ENCODE measurements at places on chromosomes 1 and 21.
A peak's percentile ranks its signal among the peaks of the same experiment; 100 is the strongest.

DNA sequence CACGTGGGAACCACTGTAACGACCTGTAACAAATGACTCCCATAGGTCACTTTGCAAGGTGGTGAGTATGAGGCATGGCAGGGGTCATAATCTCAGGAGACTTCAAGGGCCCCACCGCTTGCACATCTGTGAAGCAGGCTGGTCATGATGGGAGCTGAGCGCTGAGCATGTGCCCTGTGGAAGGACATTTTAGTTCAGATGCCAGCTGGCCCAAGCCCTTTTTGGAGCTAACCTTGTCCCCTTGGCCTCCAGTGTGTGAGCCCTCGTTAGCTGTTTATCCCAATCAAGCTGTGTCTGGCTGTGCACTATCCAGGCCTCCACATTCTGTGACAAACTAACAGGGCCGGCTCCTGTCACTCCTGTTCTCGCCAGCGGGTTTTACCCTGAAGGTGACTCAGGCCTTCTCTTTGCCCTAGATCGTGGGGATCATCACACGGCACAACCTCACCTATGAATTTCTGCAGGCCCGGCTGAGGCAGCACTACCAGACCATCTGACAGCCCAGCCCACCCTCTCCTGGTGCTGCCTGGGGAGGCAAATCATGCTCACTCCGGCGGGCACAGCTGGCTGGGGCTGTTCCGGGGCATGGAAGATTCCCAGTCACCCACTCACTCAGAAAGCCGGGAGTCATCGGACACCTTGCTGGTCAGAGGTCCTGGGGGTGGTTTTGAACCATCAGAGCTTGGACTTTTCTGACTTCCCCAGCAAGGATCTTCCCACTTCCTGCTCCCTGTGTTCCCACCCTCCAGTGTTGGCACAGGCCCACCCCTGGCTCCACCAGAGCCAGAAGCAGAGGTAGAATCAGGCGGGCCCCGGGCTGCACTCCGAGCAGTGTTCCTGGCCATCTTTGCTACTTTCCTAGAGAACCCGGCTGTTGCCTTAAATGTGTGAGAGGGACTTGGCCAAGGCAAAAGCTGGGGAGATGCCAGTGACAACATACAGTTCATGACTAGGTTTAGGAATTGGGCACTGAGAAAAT is 7.6 kb downstream of the NPPA start:
- no peak for DNase-seq

DNA sequence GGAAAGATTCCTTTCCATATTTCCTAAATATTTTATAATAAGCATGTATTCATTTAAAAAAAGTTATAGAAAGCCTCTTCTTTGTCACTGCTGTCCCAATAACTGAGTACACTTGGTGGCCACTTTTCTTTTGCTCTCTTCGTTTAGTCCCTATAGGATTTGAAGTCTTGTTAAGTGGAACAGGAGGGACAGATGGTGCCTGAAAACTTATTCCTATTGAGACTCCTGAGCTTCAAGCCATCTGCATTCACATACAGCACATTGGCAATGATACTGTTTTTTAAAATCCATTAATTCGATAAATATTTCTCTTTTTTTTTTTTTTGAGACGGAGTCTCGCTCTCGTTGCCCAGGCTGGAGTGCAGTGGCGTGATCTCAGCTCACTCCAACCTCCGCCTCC is 2.0 kb upstream of the ZBTB40 start:
- no peak for DNase-seq

DNA sequence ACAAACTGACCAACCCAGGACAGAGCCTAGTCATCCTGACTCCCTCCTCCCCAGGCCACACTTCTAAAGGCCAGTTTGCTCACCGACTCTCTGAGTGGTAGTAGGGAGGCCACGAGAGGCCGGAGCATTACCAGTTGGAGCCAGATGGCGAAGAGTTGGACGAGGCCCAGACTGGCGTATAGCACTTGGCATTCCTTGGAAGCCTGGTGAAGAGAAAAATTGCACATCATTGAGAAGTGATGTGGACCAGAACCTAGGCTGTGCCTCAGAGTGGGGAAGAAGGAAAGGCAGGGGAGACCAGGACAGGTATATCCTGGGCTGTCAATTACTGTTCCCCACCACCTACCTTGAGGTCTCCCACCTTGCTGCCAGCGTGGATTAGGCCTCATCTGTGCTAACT is 12.2 kb downstream of the PABPC4 start:
- no peak for DNase-seq

GRCh38 chr1:11685210-11685752 is 4.3 kb upstream of the MAD2L2 start:
- DNase-seq = no peak

- no peak for DNase-seq
Measured at GRCh38 chr1:79373481-79374125, 367.1 kb upstream of the ADGRL4 start.

DNA sequence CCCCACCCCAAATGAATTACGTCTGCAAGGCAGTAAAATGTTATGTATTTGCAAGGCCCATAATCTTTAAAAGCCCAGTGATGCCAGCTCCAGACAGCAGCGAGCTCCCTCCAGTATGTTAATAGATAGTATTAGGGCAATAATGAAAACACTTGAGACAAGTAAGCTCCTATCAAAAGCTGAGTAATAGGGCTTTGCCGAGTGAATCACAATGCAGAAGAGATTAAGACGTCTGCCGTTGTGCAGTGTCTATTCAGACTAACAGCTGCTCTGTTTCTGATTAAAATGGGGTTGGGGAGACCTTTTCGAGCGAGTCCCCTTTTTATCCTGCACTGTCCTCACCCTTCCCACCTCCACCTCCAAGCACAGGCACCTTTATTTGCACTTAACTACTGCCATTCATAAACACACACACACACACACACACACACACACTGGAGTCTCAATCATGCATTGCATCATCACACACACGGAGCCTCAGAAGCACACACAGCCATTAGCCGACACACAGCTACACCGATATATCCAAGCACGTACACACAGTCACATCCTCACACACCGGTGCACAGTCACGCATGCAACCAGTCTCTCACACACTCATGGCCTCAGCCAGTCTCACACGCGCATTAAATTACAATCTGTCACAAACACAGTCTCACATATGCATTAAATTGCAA is 46.0 kb upstream of the FOXO6 start:
- DNase-seq = no peak

GRCh38 chr1:180264595-180264994 is 34.5 kb downstream of the LHX4 start:
- no peak for DNase-seq

- DNase-seq = no peak
Measured at GRCh38 chr21:15211491-15212133, 146.8 kb upstream of the NRIP1 start.

- no peak for DNase-seq
Measured at GRCh38 chr1:25113086-25113485, 119.2 kb downstream of the SYF2 start.

DNA sequence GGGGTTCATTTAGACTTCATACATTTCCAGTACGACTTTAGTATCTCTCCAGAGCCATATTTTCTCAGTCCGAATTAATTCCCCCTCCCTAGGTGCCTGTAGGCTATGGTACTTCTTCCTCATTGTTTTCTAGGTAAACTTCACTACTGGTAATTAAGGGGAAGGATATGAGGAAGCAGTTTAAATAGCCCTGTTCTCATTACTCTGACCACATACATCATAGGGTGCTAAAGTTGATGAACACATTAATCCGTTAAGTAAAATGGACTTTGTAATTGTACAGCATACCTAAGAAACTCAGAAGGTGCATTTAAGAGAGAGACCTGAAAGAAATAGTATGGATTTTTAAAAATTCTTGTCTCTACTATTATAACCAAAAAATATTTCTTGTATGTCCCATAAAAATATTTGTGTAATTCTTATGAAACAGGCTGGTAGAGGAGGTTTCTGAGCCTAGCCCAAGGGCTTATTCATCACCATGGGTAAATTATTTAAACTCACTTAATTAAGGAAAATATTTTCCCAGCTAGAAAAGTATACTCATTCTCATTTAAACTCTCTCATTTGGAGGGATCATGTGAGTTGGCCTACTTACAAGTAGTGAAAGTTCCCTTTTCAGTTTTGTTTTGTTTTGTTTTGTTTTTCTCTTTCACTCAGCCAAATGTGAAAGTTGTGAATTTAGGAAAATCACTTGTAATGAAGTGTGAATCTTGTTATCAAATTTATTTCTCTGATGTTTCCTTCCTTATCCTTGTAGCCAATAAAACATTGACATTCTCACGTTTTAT is 2.0 kb downstream of the PRMT6 start:
- peak; percentile 13 for DNase-seq

- no peak for DNase-seq
Measured at GRCh38 chr1:168467452-168467851, 76.3 kb downstream of the XCL2 start.

DNA sequence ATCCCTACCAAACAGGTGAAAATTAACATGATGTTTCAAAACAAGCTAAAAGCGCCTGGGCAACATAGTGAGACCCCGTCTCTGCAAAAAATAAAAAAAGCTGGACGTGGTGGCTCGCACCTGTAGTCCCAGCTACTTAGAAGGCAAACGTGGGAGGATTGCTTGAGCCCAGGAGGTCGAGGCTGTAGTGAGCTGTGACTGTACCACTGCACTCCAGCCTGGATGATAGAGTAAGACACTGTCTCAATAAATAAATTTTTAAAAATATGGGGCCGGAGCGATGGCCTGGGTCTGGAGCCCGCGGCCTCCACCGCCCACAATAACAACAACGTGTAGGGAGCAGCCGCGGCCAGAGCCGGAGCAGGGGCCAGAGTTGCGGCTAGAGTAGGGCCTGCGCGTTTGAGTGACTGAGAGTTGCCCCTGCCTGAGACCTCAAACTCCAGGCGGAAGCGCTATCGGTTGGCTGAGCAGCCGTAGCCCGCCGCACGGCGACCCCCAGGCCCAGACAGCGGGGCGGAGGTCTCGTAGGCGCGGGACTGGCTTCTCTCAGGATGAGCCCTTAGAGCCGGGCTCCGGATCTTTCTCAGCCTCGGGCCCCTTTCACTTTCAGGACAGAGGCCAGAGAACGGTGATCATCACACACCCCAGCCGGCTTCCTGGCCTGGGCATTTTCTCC is 41.4 kb downstream of the ZMYM1 start:
- no peak for DNase-seq

- no peak for DNase-seq
Measured at GRCh38 chr1:59384443-59384842, 87.5 kb downstream of the FGGY start.

DNA sequence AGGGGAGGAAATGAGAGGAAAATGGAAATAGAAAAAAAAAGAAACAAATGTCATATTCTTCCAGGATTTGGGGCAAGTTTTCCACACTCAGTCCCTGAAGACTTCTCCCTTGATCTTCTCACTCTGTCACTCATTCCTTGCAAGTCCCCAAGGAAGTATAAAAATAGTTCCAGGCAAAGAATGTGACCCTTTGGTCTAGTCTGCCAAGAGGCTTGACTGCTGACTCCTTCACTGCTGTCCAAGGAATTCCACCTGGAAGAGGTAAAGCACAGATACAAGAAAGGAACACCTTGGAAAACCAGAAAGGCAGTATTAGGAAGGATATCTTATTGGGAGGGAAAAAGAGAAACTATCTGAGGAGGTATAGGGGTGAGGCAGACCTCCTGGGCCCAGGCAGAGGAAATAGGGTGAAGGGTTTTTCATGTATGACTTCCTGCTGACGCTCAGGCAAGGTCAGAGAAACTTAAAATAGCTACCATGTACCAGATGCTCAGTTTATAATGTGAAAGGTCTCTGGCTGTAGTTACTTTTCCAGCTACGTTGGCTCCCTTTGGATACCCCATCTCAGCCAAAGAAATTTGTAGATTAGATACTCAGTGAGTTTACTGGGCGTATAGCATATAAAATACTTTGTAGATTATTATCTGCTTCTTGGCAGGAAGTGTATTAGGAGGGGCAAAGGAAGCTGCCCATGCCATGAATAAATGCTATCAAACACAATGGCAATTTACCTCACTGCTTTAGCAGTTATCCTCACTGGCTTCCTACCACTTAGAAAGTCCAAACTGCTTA is 2.0 kb upstream of the GJA5 start:
- no peak for DNase-seq

GRCh38 chr1:68955424-68955823 is 458.5 kb upstream of the DEPDC1 start:
- no peak for DNase-seq

GRCh38 chr21:23887725-23888306 is 1719.5 kb downstream of the MRPL39 start:
- DNase-seq = no peak

- no peak for DNase-seq
Measured at GRCh38 chr1:96843601-96844000, 122.0 kb downstream of the PTBP2 start.

DNA sequence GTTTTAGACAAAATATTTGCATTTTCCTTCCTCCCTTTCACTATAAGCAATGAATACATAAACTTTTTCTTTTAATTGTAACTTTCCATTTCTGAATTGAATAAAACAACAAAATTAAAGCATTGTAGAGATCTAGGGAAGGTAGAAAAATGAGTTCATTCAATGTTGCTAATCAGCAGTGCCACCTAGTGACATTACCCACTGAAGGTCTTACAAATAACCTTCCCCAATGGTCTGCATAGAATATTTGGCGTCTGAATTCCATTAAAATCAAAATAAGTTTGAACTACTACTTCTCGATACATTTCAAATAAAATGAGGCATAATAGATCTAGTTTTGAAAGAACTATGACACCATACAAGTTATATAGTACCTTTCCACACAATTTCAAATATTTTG is 19.6 kb downstream of the FH start:
- DNase-seq = peak; percentile 54

- no peak for DNase-seq
Measured at GRCh38 chr1:167438171-167439138, 79.9 kb downstream of the CD247 start.
